ENCODE measurements at places on chromosomes 12 and 14. TPM values are rescaled to one million over a fixed set of nuclear protein-coding genes. Genes with fewer than 3 reads are reported as not detected.
A peak's percentile ranks its signal among the peaks of the same experiment; 100 is the strongest.

GRCh38 chr12:92290350-92290695 lies 144.7 kb upstream of the BTG1 start:
- DNase-seq: no peak

LUM gene
- 0.40 TPM for total RNA-seq

CD69 gene
- total RNA-seq: 38.3 TPM

LMBR1L gene
- 49.5 TPM for total RNA-seq

GRCh38 chr14:70827347-70827746 lies 18.0 kb upstream of the MAP3K9 start:
- no peak for DNase-seq

DNA sequence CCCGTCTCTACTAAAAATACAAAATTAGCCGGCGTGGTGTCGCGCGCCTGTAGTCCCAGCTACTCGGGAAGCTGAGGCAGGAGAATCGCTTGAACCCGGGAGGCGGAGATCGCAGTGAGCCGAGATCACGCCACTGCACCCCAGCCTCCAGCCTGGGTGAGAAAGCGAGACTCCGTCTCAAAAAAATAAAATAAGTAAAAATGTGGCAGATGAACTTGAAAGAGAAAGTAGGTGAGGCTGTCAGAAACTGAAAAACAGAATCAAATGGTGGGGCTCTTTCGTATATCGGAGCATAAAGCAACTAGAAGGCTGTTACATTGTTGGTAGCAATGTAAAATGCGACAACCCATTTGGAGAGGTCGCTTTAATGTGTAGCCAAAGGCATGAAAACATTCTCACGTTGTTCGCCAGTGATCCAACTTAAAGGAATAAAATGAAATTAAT lies 767 bp upstream of the CCNT1 start:
- peak; percentile 35 for DNase-seq

DNA sequence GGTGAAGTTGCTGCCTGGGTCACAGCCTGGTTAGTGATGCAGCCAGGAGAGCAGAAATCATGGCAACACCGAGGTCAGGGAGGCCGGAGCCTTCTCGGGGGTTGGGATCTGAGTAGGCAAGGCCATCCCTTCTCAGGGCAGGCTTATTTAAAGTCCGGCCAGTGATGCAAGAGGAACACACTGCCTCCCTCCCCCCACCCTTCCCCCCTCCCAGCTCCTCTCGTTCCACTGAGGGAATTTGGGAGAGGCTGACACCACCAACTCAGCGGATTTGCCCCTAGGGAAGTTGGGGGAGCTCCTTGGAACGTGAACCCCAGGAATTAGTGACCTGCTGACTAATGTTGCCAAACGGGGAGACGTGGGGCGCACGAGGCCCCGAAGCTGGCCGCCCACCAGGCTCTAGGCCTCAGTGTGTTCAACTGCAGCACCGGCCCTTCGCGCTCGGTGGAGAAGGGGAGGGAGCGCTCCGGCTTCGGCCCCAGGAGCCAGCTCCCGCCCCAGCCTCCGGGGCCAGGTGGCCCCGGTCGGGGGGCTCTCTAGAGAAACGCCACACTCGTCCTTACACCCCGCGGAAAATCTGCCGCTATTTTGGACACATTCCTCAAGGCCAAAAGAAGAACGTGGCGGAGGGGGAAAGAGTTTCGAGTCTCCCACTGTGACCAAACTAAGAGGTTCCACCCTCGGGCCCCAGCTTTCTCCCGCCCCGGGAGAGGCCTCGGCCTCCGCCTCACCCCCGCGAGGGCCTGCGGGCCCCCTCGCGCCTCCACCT lies 1.6 kb downstream of the CTDSP2 start:
- peak; percentile 39 for DNase-seq

SERPINA10 gene
- not detected for total RNA-seq

CIROP gene
- not detected for total RNA-seq

TMEM30B gene
- 0.04 TPM for total RNA-seq

DNA sequence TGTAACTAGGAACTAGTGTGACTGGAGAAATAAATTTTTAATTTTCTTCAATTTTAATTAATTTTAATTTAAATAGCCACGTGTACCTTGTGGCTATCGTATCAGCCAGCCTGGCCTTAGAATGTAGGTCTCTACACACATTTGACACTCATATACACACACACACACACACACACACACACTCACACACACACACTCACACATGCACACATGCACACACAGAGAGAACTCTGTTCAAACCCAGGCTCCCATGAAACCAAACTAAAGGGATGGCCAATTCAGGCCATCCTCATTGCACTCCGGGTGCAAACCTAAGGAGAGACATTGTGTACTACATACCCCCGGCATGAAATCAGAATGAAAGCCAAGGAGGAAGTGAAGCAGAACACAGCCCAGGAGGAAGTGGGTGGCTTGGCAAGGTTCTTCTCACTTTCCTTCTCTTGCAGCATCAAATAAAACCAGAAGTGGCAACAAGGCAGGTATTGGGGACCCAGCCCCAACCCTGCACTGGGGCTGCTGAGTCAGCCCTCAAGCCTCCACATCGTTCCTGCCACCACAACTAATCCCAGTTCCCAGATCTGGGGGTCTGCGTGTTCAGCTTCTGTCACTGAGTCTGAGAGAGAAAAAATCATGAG lies 26.2 kb upstream of the CHPT1 start:
- no peak for DNase-seq

GRCh38 chr12:82527165-82527780 lies 159.4 kb upstream of the TMTC2 start:
- DNase-seq: peak; percentile 36

KLRC2 gene
- not detected for total RNA-seq

GRCh38 chr12:64611341-64612284 lies 1.3 kb downstream of the RASSF3 start:
- DNase-seq: no peak

GRCh38 chr12:127690161-127690560 lies 576.8 kb upstream of the TMEM132C start:
- DNase-seq: no peak

SLC5A8 gene
- total RNA-seq: not detected

JAG2 gene
- total RNA-seq: 48.4 TPM

DNA sequence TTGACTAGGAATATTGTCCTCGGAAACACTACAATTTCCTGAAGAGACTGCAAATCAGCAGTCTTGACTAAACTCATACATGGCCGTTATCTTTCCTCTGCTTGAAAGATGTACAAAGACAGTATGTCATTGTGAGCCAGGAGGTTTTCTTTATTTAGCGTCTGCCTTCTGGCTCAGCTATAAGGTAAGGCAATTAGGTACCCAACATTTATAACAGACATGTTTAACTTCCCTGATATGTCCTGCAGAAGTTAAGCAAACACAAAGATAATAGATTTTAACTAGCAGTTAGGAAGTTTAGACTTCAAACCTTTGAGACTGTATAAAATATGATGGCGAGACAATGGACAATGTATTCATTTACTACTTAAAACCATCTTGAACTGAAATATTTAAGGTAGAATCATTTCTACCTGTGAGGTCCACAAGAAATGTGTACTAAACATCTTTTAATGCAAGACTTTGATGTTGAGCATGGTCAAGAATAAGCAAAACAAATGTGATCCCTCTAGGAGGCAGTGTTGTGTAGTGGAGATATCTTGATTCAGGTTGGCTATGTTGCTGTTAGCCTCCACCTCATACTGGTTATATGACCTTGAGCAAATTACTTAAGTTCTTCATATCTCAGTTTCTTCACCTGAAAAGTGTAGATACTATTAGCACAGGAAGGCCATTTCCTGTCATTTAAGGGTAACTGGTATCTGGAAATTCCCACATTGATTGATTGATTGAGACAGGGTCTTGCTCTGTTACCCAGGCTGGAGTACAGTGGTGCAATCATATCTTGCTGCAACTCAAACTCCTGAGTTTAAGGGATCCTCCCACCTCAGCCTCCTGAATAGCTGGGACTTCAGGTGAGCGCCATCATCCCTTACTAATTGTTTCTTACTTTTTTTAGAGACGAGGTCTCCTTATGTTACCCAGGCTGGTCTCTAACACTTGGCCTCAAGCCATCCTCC lies 96.3 kb upstream of the EEA1 start:
- DNase-seq: peak; percentile 36

DNA sequence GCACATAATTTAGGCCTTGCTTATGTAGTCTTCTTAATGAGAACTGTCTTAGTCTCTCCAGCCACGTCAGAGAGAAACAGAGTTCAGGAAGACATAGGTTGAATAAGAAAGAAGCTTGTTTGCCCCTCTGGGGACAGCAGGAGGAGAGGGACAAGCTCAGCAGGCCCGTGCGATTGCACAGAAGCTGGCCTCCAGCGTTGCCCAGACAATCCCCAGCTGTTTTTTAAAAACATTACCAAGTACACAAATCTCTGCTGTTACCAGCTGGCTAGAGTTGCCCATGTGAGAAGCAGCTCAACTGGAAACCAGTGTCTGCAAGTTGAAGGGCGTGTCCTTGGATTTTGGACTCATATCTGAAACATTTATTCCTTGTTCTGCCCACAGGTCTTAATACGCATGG lies 232.6 kb downstream of the EFCAB11 start:
- DNase-seq: no peak

GRCh38 chr14:92635031-92635430 lies 113.4 kb downstream of the LGMN start:
- no peak for DNase-seq

DNA sequence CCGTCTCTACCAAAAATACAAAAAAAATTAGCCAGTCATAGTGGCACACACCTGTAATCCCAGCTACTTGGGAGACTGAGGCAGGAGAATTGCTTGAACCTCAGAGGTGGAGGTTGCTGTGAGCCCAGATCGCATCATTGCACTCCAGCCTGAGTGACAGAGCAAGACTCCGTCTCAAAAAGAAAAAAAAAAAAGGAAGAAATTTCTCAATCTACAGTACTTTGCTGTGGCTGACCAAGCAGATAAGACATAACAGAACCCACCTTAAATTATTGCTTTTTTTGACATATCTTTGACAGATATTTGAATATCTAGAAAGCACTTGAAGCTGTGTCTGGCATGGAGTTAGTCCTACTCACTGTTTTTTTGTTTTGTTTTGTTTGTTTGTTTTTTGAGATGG lies 34.9 kb upstream of the HNF1A start:
- DNase-seq: no peak

DNA sequence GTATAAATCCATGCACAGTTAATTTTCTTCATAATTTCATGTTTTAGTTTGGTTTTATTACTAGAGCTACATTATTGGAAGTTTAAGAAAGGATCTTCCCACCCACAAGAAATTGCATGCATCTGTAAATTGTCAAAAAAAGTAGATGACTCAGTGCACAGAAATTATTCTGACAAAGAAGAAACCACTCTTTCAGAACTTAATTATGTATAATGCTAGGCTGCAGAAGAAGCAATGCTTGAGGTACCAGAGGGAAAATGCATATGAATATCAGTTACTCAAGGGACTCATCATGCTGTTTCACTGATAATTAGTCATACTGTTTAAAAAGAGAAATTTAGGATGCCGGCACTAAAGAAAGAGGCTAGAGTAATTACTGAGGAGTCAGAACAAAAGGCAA lies 147.0 kb downstream of the SLC16A7 start:
- DNase-seq: no peak

DNA sequence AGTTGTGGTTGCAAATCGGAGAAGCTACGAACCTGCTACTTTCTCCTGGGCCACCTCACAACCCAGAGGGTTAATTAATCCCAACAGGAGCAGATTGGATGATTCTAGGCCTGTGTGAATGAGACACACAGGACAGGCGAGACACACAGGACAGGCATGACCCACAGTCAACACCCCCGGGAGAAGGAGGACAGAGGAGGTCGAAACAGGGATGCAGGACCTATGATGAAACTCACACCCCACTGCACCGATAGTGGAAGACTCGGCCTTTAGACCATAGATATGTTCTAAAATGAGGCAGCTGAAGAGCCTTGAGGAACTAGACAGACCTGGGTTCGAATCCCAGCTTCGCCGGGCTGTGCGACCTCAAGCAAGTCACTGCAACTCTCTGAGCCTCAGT lies 11.6 kb downstream of the TMEM119 start:
- DNase-seq: no peak

- no peak for DNase-seq
Observed at GRCh38 chr14:101399737-101400517, 161.4 kb upstream of the DIO3 start.

GRCh38 chr12:91326058-91327027 lies 143.7 kb upstream of the DCN start:
- peak; percentile 39 for DNase-seq

DNA sequence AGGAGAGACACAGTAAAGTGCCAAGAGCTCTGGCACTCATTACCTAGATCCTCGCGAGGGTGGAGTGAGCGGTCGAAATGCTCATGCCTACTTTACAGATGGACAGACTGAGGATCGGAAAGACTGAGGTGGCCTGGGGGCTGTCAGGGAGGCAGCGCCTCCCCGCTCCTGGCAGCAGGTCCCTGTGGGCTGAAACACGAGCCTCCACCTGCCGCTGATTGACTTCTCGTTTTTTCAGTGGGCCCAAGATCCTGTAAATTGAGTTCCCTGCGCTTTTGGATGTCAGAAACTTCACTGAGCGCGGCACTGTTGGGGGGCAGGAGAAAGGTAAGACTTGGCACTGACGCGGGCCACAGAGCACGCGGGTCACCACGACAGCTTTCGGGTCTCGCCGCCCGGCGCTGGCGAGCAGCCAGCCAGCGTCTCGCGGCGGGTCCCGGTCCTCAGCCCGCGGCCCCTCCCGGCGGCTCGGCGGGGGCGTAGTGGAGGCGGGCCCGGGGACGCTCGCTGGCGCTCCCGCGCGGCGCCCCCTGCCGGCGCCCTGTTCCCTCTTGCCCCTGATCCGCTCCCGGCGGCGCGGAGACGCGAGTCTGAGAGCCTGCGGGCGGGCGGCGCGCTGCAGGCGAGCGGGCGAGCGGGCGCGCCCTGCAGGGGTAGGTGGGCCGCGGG lies 552 bp upstream of the SCN8A start:
- peak; percentile 88 for DNase-seq

GRCh38 chr12:57869298-57869926 lies 22.9 kb upstream of the CTDSP2 start:
- DNase-seq: no peak

DNA sequence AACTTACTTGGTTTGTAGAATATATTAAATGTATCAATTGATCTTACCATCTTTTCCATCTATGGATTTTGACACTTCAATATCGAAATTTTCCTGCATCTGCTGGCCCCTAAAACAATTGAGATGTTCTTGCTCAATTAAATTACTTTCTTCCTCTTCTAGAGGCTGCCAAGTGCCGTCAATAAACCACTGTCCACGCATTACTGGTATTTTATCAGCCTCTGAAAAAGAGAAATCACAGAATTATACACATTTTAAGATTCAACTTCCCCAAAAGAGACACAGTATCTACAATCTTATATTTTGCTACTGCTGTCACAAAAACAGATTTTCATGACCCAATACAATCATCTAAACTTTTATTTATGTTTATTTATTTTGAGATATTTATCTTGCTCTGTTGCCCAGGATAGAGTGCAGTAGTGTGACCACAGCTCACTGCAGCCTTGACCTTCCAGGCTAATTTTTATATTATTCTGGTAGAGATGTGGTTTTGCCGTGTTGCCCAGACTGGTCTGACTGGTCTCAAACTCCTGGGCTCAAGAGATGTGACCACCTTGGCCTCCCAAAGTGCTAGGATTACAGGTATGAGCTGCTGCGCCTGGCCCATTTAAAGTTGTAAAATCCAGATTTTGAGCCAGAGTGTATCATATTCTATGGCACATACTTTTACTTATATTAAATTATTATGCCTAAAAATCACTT lies 49.3 kb downstream of the DDHD1 start:
- DNase-seq: no peak

PTPRR gene
- total RNA-seq: 8.8 TPM

- DNase-seq: no peak
Observed at GRCh38 chr14:61586544-61587055, 108.7 kb upstream of the HIF1A start.

SPX gene
- total RNA-seq: 0.11 TPM
